Stimulated activated CD8-positive, alpha-beta memory T cell treated with anti-CD3 and anti-CD28 coated beads, Interleukin-7, amount 100 ng/mL, for 48 hours (primary cell): ENCODE measurements at places on chromosomes 12 and 14.

DNA sequence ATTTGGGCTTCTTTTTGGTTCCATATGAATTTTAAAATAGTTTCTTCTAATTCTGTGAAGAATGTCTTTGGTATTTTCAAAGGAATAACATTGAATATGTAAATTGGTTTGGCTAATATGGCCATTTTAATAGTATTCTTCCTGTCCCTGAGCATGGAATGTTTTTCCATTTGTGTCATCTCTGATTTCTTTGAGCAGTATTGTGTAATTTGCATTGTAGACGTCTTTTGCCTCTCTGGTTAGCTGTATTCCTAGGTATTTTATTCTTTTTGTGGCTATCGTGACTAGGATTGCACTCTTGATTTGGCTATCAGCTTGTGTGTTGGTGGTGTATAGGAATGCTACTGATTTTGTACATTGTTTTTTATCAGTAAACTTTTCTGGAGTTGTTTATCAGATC lies 601.9 kb downstream of the SNAPC1 start:
- DNase-seq: no peak

- no peak for DNase-seq
These were observed 22.8 kb downstream of the HEBP1 start for GRCh38 chr12:12977231-12977630.

- no peak for DNase-seq
These were observed 6.0 kb downstream of the PLA2G1B start for GRCh38 chr12:120321382-120322202.

- no peak for DNase-seq
These were observed 19.5 kb downstream of the CCDC88C start for GRCh38 chr14:91397965-91398591.

- DNase-seq: no peak
These were observed 33.5 kb downstream of the RAD51B start for GRCh38 chr14:67852926-67853604.

DNA sequence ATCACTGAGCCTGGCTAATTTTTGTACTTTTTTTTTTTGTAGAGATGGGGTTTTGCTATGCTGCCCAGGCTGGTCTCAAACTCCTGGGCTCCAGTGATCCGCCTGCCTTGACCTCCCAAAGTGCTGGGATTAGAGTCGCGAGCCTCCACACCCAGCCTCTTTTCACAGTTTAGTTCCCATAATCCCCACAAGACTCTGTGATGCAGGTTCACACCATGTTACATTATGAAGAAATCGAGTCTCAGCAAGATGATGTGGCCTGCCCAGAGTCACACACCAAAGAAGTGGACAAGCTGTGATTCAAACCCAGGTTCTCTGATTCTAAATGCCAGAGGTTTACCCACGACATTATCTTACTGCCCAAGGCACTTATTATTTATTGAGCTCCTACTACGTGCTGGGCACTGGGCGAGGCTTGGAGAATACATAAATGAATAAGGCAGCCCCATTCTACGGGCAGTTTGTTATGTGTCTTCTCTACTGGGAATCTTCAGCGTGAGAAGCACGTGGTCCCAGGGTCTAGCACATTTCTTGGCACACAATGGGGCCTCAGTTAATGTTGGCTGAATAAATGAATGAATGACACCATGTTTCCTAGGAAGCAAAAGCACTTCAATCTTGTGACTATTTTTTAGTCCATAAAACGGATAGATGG lies 23.5 kb upstream of the OASL start:
- DNase-seq: no peak

DNA sequence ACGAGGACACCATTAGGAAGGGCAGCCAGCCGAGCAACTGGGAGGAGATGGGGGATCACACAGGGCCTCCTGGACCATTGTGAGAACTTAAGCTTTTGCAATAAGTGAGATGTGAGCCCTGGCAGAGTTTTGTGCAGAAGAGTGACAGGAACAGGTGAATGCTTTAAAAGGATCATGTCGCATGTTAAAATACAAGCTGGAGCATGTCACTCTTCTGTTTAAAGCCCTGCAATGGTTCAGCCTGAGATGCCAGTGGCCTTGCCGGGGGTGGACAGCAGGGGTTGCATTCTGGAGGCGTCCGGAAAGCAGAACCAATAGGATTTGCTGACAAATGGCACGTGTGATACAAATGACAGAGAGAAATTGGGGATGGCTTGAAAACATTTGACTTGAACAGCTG lies 137.5 kb upstream of the RFLNA start:
- DNase-seq: no peak

DNA sequence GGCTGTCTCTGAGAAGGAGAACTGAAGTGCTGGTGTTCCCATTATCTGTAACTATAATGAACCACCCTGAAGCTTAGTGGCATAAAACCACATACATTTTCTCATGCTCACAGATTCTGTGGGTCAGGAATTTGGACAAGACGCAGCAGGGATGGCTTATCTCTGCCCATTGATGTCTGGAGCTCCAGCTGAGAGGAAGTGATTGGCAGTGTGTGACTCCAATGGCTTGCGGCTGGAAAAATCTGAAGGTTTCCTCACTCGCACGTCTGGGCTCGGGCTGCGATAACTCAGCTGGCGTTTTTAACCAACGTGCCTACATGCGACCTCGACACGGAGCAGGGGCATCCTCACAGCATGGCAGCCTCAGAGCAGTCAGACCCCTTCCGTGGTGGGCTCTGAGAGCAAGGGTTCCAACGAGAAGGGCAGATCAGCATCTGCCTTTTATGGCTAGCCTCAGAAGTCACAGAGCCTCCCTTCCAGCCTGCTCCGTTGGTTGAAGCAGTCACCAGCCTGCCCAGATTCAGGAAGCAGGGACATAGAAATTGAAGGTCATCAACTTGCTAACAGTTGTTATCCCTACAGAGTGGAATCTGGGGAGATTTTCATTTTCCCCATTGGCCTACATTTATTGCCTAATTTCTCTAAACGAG lies 143.3 kb upstream of the BCL2L14 start:
- DNase-seq: no peak

DNA sequence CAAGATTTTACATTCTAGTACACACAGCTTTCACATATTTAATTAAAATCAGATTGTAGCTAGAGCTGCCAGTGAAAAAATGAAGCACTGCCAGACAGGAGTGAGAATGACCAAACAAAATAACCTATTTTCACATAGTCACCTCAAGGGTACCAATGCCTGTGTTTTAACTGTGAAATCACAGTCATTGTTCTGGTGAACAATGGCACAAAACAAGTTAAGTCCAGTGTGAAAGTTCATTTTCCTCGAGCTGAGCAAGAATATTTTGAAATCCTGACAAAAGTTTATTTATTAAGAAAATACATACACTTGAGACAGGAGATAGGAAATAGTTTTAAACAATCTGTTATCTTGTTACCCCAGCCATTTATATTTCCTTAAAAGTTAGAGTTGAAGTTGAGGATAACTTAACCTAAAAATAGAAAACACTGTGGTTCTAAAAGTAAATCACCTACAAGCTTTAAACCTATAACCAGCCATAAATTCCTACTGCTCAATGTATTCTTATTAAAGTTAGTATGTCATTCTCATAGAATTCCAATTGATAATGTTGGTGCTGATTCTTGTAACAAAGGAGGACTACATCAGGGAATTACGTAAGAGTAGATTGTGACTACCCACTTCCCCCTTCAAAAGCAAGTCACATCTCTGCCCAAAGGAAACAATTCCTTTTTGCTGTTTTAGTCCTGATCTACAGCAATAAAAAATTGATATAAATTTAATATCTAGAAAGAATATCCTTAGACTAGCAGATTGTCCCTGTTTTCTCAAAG lies 15.9 kb downstream of the DENND5B start:
- no peak for DNase-seq

DNA sequence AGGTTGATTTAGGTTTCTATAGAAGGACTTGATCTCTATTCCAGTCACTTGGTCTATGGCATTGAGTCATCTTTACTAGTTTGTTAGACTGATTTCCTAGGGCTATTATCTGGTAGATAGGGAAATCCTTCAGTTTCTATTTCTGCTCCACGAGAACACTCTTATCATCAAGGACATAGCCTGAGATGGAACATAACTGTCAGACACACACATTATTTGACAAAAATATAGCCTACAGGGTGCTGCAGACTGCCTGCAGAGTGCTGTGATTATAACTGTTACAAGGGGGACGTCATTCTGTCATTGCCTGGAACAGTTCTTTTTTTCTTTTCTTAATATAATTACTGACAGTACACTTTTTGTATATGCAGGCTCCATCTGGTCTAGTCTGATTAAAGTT lies 82.0 kb downstream of the TMEM117 start:
- DNase-seq: no peak

GRCh38 chr12:51071663-51072062 lies 11.7 kb downstream of the CSRNP2 start:
- DNase-seq: no peak

- no peak for DNase-seq
These were observed 464.6 kb downstream of the ADAMTS20 start for GRCh38 chr12:43087195-43088091.

GRCh38 chr12:105322070-105322469 lies 8.4 kb upstream of the C12orf75 start:
- DNase-seq: no peak

- no peak for DNase-seq
These were observed 52.3 kb downstream of the PPM1H start for GRCh38 chr12:62882696-62883095.

GRCh38 chr12:72622556-72622955 lies 350.4 kb downstream of the TRHDE start:
- DNase-seq: no peak

- DNase-seq: no peak
These were observed 1.7 kb upstream of the TNS2 start for GRCh38 chr12:53048033-53048779.

DNA sequence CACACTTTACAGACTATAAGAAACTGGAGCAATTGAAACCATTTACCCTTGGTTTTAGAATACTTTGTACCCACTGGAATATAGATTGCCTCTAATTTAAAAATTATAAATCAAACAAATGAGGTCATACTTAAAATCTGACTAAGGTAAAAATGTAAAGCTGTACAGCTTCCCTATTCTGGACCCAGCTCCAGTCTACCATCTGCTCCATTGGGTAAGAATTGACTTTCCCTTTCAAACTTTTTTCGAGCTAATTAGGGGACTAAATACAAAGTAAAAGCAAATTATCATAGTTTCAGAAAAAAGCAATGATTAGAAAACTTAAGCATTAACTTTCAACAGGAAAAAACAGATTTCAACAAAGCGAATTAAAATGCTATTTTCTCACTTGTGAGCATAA lies 4.3 kb downstream of the KRR1 start:
- DNase-seq: no peak

GRCh38 chr12:6193853-6194815 lies 6.1 kb upstream of the CD9 start:
- DNase-seq: no peak
